A549 treated with ZK216348 at 1 μM for 4 hours (cell line): ENCODE measurements at places on chromosomes 2 and 18. TPM values are rescaled to one million over a fixed set of nuclear protein-coding genes. Genes with fewer than 3 reads are reported as not detected.

ERBB4 gene
- not detected in 5 replicates for total RNA-seq

CD226 gene
- 0.07 to 0.19 TPM (median 0.17 TPM) in 4 of 5 replicates, not detected in the other for total RNA-seq

PLA2R1 gene
- 1.9 to 2.7 TPM (median 2.4 TPM) in 5 replicates for total RNA-seq

VWC2L gene
- not detected in 5 replicates for total RNA-seq

PTPN4 gene
- 12.6 to 23.4 TPM (median 17.2 TPM) in 5 replicates for total RNA-seq

ABCG8 gene
- total RNA-seq, result not detected in 5 replicates

TYW5 gene
- total RNA-seq, result 5.6 to 10.8 TPM (median 7.6 TPM) in 5 replicates

SLC25A12 gene
- 11.9 to 16.3 TPM (median 13.9 TPM) in 5 replicates for total RNA-seq

CCDC121 gene
- 2.7 to 4.6 TPM (median 4.0 TPM) in 5 replicates for total RNA-seq

TXNDC2 gene
- total RNA-seq, result 0.15 to 0.34 TPM (median 0.17 TPM) in 5 replicates

STPG4 gene
- not detected in 5 replicates for total RNA-seq
